Thyroid gland (tissue), 4 donors: ENCODE measurements at places on chromosomes 16 and 17. TPM values are rescaled to one million over a fixed set of nuclear protein-coding genes. Genes with fewer than 3 reads are reported as not detected.

ACAP1 gene
- total RNA-seq = 3.5 TPM

LRRC37B gene
- total RNA-seq = 18.7 TPM

CCDC78 gene
- total RNA-seq = not detected

BICDL2 gene
- total RNA-seq = 7.3 TPM

HOXB1 gene
- not detected for total RNA-seq

ITGAD gene
- not detected for total RNA-seq

DHRS7C gene
- total RNA-seq = not detected
